ENCODE measurements at places on chromosomes 4 and X.

GRCh38 chr4:72591547-72592454 lies 22.8 kb upstream of the ADAMTS3 start:
- no peak for DNase-seq

- DNase-seq = no peak
Observed at GRCh38 chr4:37805091-37805490, 21.4 kb upstream of the PGM2 start.

GRCh38 chrX:112536544-112536943 lies 143.2 kb downstream of the LHFPL1 start:
- no peak for DNase-seq

DNA sequence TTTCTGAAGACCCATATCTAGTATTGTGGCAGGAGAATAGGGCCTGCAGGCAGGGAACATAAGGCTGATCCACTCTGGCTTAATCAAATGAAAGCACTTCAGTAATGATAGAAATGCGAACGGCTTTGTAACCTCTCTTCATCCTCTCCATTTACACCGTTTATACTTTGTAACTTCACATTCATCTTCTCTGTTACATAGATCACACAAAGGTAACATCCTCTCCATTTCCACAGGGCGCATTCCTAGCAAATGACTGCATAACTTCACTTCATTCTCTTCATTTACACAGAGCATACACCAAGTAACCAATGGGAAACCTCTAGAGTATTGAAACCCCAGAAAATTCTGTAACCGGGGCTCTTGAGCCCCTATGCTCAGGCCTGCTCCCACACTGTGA lies 65.5 kb upstream of the SLC34A2 start:
- DNase-seq = no peak

- DNase-seq = no peak
Observed at GRCh38 chr4:159481936-159482335, 379.1 kb downstream of the RAPGEF2 start.

DNA sequence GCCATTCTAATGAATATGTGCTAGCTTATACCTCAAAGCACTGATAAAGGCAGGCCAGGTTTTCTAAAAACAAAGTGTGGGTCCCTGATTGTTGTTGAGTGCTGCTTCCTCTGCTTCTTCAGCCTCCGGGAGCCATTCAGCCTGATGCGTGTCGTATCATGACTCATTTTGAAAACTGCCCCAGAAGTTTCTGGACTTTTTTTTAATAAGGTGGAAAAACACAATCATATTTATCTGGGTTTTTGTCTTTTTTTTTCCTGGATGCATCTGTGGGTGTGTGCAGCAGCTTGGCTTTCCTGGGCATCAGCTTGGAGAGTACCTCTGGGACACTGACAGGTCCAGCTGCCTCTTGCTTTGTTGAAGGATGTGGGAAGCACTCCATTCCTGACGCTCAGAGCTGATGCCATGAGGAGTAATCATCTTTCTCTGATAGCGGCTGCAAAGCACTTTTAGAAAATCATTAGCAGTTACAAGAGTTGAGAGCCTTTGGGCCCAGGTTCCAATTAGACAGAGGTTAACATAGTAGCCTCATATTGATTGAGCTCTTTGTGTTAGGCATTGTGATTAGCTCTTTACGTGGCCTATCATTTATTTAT lies 66.9 kb downstream of the PARM1 start:
- no peak for DNase-seq

- DNase-seq = no peak
Observed at GRCh38 chrX:123617007-123617406, 115.8 kb downstream of the THOC2 start.

DNA sequence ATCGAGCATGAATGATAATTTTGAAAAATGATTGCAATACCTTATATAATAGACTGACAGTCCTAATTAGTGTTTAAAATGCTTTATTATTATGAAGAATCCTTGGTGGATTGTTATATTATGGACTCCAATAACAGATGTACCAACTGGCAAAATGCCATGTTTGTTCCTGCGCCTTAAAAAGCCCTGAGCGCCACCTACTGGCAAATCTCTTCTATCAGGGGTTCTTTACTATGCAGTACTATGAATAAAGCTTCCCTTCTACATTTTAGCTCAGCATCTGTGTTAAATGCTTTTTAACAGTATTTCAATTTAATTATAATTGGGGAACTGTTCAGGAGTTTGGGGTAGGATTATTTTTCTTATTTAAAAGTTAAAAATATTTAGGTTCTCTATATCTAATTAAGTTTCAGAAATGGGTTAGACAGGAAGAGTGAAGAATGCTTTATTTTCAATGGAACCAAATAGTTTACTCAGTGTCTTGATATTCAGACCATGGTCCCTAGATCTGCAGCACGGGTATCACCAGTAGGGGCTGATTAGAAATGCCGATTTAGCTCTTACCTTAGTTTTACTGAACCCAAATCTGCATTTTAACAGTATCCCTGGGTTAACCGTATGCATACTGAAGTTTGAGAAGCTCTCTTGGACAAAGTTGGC lies 20.0 kb downstream of the CFAP97 start:
- peak; percentile 78 for DNase-seq

DNA sequence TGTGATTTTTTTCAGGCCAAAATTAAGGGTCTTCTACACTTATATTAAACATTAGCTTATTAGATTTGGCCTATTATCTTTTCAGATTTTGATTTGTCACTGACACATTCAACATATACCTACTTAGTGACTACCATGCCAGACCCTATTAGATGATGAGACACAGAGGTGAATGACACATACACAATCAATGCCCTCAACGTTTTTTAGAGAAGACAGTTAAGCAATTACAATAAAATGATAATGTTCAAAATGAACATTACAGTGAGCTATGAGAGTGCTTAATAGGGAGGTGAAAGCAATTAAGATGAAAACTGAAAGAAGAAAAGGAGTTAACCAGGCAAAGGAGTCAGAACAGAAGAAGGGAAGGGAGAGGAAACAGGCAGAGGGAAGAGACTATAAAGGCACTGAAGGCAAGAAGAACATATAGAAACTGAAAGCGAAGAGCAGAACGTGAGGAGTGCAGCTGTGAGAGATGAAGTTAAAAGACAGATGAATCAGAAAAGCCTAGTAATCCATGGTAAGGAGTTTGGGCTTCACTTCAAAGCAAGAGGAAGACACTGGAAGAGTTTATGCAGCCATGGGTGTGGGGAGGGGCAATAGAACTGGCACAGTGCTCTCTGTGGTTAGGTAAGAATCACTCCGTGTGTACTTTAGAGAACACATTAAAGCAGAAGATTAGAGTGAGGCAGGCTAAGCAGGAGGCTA lies 119.0 kb downstream of the REELD1 start:
- peak; percentile 66 for DNase-seq

DNA sequence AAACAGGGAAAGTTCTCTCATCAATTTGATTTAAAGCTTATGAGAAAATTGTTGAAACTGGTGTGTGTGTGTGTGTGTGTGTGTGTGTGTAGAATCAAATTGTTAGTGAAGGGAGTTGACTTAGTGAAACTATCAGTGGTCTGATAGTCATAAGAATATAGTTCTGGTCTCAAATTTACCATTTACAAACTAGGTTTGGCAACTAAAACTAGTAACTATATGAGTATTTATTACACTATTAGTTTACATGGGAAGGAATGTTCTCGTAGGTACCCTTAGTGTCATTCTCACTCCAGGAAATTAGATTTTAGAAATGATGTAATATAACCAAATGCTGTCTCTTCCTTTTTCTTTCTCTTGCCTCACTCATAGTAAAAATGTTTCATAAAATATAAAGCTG lies 11.9 kb downstream of the SULT1E1 start:
- DNase-seq = peak; percentile 3

DNA sequence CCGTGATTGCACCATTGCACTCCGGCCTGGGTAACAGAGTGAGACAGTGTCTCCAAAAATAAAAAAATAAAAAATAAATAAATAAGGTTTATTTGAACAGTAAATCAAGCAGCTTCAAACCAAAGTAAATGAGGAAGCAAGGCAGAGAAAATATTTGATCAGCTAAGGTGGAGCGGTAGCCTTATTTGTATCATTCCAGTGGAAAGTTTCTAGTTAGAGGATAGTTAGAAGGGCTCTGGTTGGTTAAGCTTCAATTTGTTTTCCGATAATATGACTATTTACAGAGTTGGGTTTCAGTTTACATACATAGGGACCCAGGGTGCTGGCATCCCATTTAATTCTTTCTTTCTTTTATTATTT lies 21.8 kb upstream of the OPHN1 start:
- no peak for DNase-seq

GRCh38 chr4:7006411-7006810 lies 36.8 kb upstream of the TADA2B start:
- DNase-seq = no peak

DNA sequence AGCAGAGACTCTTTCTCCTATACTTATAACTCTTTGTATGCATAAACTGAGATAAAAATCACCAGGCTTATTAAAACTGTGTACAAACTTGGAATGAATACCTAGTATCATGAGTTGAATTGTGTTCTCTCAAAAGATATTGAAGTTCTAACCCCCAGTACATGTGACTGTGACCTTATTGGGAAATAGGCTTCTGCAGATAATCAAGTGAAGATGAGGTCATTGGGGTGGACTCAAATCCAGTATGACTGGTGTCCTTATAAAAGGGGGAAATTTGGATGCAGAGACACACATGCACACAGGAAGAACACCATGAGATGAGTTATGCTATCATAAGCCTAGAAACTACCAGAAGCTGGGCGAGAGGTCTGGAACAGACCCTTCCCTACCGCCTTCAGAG lies 26.2 kb downstream of the ZNF827 start:
- DNase-seq = no peak

DNA sequence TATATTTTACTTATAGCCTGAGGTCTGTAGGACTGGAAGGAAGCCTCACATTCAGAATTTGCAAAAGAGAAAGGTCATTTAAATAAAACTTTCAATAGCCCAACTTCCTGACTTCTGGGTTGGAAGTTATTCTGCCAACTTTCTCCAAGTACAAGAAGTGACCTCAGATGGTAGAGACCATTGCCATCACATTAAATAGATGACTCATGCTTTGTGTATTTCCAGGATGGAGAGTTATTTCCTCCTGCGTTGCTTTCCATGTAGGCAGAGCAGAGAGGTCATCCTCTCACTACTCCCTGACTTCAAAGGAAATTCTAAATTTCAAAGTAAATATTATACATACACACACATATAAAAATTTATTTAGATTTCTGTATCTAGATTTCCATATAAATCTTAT lies 73.0 kb upstream of the NR3C2 start:
- DNase-seq = no peak

- no peak for DNase-seq
Observed at GRCh38 chr4:55447831-55448230, 52.1 kb downstream of the TMEM165 start.

DNA sequence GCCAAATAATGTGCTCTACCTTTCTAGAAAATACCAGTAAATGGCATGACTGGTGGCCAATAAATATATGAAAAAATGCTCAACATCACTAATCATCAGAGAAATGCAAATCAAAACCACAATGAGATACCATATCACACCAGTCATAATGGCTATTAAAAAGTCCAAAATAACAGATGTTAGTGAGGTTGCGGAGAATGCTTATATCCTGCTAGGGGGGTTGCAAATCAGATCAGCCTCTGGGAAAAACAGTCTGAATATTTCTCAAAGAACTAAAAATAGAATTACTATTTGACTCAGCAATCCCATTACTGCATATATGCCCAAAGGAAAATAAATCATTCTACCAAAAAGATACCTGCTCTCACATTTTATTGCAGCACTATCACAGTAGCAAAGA lies 115.1 kb downstream of the RASGEF1B start:
- DNase-seq = no peak

DNA sequence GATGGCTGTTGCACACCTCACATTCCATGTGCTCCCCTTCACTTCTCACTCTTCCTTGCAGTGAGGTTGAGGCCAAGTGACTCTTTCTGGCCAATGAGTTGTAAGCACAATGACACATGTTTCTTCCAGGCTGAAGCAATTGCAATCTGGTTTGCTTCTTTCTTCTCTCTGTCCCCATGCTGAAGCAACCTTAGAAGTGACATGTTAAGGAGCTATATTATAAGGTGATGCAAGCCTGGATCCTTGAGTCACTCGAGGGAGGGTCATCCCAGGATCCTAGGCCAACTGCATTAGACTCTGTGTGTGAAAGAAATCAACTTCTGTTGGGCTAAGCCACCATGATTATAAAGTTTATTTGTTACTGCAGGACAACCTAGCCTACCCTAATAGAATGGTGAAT lies 45.5 kb upstream of the HS3ST1 start:
- DNase-seq = no peak

- no peak for DNase-seq
Observed at GRCh38 chrX:151724563-151725337, 8.9 kb downstream of the FATE1 start.

DNA sequence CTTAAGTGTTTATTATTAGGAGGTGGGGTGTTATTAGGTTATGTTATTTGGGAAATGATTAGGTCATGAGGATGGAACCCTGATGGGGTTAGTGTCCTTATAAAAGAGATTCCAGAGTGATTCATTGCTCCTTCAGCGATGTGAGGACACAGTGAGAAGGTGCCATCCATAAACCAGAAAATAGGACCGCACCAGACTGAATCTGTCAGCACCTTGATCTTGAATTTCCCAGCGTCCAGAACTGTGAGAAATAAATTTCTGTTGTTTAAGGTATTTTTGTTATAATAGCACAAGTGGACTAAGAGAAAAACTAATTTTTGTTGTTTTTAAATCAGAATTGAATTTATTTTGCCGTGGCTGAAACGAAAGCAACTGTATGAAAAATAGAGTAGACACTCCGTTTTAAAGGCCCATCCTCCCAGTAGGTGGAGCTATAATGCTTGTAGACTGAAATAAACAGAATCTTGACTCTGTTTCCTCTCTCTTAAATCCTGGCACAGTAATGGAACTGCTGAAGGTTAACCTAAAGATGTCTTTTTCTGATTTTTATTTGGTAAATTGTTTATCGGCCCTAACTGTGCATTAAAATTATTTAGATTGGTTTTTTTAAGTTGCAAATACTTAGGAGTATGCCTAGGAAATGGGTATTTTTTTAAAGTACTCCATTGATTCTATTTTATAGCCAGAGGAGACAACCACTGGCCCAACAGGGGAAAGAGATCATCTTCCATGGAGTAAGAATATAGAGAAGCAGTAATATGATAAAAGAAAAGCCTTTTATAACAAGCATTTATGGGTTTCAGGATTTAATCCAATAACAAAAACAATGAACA lies 133.2 kb upstream of the ADAMTS3 start:
- peak; percentile 50 for DNase-seq

DNA sequence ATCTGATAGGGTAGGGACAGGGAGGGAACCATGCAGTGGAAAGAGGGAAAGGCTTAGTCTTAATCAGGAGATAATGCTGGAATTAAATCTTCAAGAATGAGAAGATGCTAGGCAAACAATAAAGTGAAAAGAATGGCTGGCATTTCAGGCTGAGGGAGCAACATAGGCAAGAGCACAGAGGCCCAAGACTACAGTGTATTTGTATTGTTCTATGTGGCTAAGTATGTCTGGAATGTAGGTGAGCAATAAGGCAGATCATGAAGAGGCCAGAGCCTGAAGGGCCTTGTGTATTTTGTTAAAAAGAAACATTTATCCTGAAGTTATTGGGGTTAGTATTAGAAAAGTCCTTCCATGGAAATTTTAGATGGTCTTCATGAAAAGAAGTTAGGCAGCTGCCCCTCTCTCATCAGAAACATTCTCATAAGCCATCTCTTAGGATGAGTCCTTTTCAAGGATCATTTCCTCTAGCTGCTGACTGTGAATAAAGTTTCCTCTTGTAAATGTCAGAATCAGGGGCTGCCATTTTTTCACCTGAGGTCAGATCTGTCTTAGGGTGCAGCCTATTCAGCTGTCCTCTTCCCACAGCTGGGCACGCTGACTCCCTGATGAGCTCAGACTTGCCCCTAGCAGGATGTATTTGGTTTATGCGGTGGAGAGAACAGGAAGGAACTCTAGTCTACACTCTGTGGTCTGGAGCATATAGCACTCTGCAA lies 46.3 kb downstream of the ATP10D start:
- peak; percentile 88 for DNase-seq
